ENCODE measurements at places on chromosomes 7 and 10. TPM values are rescaled to one million over a fixed set of nuclear protein-coding genes. Genes with fewer than 3 reads are reported as not detected.

SLC35B4 gene
- total RNA-seq: 24.8 TPM

FAM25C gene
- not detected for total RNA-seq

SEPTIN14 gene
- not detected for total RNA-seq

NEUROD6 gene
- total RNA-seq: not detected

PILRA gene
- 0.41 TPM for total RNA-seq

PHYHIPL gene
- total RNA-seq: not detected

SFRP4 gene
- 19.4 TPM for total RNA-seq

POLR2J2 gene
- not detected for total RNA-seq

FAM24B gene
- 2.5 TPM for total RNA-seq

CD36 gene
- total RNA-seq: not detected

WNT8B gene
- total RNA-seq: not detected

ANXA8 gene
- total RNA-seq: 0.68 TPM

NPY4R gene
- not detected for total RNA-seq

CDNF gene
- total RNA-seq: not detected

VPS37D gene
- total RNA-seq: 4.5 TPM

HUS1 gene
- 5.1 TPM for total RNA-seq

MEOX2 gene
- not detected for total RNA-seq

CADPS2 gene
- 8.6 TPM for total RNA-seq

CYP51A1 gene
- 53.8 TPM for total RNA-seq

CPA2 gene
- total RNA-seq: not detected

FLNC gene
- total RNA-seq: 0.12 TPM

NUB1 gene
- total RNA-seq: 33.4 TPM

BAG3 gene
- total RNA-seq: 18.5 TPM

ACHE gene
- total RNA-seq: not detected

GSTO2 gene
- 15.1 TPM for total RNA-seq

HGF gene
- total RNA-seq: not detected

CH25H gene
- not detected for total RNA-seq

CPED1 gene
- not detected for total RNA-seq

GALNT17 gene
- total RNA-seq: not detected

PLAU gene
- total RNA-seq: 27.6 TPM

ZNF117 gene
- total RNA-seq: 0.81 TPM

OTUD1 gene
- 13.1 TPM for total RNA-seq

PIK3CG gene
- not detected for total RNA-seq

MRLN gene
- not detected for total RNA-seq

DNAJC9 gene
- total RNA-seq: 35.6 TPM

LRRC18 gene
- not detected for total RNA-seq

STEAP4 gene
- total RNA-seq: not detected

FAM131B gene
- total RNA-seq: not detected

LRRD1 gene
- total RNA-seq: not detected

ZNF804B gene
- not detected for total RNA-seq

ASB15 gene
- total RNA-seq: not detected

AGR2 gene
- 3.5 TPM for total RNA-seq

ELAPOR2 gene
- total RNA-seq: 0.98 TPM

STRIP2 gene
- total RNA-seq: 1.7 TPM

Data from Caki2 (cell line).